ENCODE measurements at places on chromosomes 13 and 19. TPM values are rescaled to one million over a fixed set of nuclear protein-coding genes. Genes with fewer than 3 reads are reported as not detected.

FAM174C gene
- total RNA-seq: 13.1 TPM

ZNF682 gene
- total RNA-seq: 6.6 TPM

TMEM221 gene
- total RNA-seq: not detected

RASA3 gene
- total RNA-seq: 12.3 TPM
